NCI-H1105 treated with DMSO at 0.1 percent for 48 hours (cell line): ENCODE measurements at places on chromosomes 12 and 14.

DNA sequence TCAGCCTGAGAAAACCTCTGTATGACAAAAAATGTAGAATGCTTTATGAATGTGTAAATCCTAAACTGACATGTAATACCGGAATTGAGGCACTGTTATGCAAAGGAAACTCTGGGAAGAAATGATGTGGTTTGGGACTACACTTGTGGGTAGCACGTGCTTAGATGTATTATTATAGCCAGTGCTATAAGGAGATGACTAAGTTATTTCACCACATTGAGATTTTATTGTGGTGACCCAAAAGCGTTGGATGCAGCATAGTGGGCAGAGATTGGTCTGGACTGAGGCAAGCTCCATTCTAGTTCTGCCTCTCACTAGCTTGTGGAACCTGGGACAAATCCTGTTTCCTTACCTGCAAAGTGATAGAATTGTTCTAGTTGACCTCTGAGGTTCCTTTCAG is 172.2 kb downstream of the SNAPC1 start:
- no peak for DNase-seq

DNA sequence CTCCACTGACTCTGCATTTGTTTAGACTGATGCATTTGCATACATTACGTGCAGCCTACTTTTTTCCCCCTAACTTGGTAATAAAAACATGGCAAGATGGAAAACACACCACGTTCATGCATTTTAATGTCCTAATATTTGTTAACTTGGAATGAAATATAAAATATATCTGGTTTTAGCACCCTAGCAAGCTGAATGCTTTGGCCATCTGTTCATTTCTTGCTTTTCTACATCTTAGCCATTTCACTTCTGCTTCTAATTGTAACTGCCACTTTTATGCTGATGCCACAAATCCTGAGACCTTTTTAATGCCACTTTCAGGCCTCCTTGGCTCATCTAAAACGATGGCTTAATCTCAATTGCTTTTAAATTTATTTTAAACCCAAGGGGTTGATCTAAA is 177.7 kb upstream of the RASSF8 start:
- DNase-seq = no peak

DNA sequence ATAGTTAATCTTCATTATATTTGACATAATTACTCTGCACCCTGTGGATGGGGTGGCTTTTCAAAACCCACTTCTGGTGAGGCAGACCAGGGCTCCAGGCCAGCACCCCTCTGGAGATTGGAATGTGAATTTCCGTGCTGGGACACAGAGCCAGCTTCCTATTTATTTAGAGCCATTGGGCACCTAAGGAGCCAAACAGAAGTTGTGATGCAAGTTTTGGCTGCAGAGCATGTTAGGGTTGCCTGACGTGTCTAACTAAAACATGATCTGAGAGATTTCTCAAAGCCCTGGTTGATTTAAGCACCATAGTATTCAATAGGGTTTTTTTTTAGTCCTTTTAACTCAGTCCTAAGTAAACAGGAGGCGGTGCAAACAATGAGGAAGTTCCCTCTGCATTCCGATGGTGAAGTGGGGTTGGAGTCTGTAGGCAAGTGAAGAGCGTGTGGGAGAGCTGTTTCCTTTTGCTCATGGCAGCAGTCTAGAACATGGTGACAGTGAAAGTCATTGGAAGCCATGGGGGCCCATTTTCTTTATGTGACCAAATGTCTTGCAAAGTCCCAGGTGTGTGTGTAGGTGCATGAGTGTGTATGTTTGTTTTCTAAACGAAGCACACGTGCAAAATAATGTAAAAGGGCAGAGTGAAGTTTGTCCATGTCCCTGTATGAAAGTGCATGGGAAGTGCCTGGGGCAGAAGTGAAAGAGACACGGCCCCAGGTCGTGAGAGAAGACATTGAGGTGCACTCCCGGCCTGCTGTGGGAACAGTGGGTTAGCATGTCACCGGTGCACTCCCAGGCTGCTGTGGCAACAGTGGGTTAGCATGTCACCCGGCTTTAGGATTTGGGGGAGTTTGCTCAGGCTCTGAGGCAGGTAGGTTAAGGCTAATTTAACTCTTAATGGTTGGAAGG is 117.7 kb downstream of the PRKCH start:
- no peak for DNase-seq

DNA sequence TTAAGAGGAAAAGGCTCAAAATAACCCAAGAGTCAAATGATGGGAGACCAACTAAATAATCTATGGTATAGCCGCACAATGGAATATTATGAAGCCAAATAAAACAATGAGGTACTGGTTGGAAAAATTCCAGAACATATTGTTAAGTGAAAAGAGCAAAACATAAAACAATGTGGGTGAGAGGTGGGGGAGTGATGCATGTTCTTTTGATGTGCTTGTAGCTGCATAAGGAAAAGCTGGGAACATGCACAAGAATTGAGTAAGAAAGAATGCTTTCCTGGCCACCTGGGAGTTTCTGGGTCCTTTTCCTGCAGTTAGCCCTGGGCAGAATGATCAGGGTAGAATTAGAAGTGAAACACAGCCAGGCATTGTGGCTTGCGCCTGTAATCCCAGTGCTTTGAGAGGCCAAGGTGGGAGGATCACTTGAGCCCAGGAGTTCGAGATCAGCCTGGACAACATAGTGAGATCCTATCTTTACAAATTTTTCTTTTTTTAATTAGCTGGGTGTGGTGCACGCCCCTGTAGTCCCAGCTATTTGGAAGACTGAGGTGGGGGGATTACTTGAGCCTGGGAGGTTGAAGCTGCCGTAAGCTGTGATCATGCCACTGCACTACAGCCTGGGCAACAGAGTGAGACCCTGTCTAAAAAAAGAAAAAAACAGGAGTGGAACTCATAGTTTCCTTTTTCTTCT is 7.9 kb downstream of the ABCB9 start:
- DNase-seq = no peak

- no peak for DNase-seq
These were observed 684.3 kb downstream of the TMEM121 start for GRCh38 chr14:106210650-106211049.

DNA sequence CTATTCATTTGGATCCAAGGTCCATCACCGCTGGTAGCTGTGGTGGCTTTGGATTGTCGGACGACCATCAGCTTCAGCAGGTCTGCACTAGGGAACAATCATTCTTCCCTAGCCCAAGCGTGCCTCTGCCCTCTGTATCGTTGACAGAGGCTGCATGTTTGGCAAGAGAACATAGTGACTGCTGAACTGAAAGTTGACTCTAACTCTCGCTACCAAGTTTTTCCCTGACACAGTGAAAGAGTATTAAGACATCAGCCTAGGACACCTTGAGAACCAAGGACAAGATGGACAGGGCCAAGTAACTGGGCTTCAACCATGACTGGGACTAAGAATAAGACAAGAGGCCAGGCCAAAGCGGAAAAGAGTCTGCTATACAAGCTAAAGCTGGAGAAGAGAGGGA is 26.3 kb downstream of the TSHR start:
- no peak for DNase-seq

- DNase-seq = no peak
These were observed 119.1 kb downstream of the PTPN11 start for GRCh38 chr12:112537710-112538396.

DNA sequence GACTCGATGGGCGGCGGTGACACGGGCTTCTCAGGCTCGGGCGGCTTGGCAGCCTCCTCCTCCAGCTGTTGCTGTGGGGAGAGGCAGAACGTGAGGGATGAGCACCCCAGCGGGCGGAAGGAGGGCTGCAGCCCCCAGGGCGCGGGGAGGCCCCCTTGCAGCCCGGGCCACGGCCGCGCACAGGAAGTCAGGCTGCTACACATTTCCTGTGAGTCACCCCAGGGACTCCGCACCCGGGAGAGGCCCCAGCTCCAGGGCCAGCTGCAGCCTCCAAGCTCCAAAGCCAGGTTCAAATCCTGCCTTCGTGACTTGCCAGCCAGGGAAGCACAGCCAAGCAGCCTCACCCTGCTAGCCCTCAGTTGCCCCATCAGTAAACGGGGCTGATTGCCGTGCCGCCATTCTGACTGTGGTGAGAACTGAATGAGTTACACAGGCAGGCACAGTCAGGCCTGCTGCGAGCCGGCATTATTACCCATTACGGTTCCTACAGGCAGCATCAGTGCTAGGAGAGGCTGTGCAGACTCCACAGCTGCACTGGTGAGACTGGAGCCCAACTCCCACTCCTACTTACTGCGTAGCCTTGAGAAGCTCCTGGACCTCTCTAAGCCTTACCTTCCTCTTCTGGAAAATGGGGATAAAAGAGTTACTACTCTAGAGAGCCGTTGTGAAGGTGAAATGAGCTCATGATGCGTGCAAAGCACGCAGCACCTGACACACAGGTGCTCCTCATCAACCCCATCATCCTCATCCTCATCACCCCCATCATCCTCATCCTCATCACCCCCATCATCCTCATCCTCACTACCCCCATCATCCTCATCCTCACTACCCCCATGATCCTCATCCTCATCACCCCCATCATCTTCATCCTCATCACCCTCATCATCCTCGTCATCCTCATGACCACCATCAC is 100.9 kb downstream of the NCOR2 start:
- no peak for DNase-seq

DNA sequence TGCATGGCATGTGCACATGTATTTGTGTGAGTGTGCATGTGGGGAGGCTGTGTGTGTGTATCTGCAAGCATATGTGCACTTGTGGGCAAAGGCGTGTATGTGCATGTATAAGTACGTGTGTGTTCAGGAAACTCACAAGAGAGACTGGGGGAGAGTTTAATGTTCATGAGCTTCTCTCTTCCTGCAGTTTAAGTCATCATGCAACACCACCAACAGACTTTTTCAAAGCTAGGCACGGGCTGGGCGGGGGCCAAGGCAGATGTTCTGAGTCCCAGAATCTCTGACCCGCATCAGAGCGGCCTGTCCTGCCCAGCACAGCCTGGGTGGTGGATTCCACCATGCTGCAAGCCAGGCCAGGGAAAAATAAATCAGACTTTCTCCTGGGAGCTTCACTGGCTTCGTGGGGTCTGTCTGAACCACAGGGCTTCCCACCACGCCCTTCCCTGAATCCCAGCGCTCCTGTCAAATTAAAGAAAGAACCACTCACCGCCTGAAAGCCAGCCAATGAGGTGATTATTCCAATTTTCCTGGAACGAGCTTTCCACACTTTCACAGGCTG is 75.7 kb downstream of the PITPNM2 start:
- no peak for DNase-seq

- no peak for DNase-seq
These were observed 60.1 kb upstream of the TUNAR start for GRCh38 chr14:95816539-95816938.

DNA sequence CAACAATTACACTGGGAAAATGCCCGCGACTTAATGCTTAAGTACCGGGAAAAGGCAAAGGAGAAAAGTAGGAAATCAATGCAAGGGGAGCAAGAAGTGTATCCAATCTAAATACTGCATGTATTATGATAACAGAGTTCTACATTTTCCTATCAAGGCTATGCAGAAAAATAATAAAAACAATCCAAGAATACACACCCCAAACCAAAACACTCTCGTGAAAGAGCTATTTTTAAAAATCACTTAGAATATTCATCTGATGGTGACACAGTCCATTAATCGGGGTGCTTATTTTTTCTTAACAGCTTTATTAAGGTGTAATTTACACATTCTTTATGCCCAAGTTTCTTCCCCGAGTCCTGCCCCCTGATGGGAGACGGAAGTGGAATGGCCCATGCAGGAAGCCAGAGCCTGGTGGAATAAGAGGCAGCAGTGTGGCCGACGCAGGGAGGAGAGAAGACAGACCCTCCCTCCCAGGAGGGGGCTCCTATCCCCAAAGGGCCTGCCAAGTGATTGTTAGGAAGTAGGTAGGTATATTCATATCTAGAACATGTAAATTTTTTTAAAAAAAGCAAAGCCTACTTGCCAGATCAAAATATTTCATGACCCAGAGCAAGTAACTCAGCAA is 174.3 kb downstream of the FOXN3 start:
- no peak for DNase-seq

DNA sequence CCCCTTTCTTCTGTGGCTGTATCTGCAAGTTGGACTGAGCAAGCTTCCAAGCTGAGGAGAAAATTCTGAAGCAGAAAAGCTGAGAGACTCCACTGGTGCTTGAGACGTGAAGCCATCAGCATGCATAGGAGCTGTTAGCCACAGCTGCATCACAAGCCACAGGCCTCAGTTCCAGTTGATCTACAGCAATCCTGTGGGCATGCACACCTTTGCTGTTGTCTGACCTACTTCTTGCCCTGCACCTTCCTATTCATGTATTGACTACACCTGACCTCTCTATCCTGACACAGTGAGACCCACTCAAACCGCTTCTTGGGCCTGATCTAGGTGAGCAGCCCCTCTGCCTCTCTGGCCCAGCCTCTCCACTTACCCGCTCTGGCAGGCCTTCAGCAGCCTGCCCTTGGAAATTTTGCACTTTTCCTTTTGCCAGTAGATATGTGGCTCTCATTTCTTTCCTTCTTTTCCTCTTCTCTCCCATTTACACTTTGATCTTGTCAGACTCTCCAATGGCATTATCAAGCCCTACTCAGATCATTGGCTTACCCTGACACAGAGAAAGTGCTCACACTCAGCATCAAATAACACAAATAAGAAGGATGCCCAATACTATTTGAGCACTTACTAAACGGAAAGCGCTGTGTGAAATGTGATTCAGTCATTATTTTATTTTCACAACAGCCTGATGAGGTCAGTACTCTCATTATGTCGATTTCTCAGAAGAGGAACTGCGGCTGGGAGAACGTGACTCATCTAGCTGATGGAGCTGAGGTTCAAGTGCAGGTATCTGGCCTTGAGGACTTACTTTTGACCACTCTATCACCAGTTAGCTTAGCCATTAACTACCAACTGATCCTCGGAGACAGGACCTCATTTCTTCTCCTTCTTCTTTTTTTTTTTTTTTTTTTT is 21.9 kb upstream of the PTGR2 start:
- DNase-seq = no peak

DNA sequence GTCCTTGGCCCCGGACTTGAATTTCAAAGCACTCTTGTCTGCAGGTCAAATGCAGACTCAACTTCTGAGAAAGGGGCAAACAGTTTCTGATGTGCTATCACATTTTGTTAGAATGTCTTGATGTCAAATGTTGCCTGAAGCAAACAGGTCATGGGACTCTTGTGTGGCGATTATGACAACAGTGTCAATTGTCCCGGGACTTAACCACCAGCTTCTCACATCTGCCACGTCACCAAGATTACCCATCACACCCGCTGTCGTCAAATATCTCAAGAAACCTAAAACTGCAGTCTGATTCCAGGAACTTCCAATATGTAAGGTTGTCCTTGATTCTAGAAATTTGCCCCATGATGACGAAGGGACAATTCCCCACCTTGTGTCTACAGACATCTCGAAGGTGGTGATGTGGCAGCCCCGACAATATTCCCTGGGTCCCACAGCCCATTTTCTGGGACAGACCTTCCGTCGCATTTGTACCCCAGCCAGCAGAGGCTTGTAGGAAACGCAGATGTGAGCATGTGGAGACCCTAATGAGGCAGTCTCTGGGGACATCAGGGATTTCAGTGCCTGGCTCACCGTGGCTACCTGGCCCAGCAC is 21.3 kb downstream of the LRTM2 start:
- no peak for DNase-seq
